ENCODE measurements at places on chromosomes 2 and 18.

GRCh38 chr18:74073957-74074667 lies 73.5 kb downstream of the FBXO15 start:
- no peak for DNase-seq

- DNase-seq, result no peak
Measured at GRCh38 chr2:85255813-85256594, 71.8 kb downstream of the TGOLN2 start.

DNA sequence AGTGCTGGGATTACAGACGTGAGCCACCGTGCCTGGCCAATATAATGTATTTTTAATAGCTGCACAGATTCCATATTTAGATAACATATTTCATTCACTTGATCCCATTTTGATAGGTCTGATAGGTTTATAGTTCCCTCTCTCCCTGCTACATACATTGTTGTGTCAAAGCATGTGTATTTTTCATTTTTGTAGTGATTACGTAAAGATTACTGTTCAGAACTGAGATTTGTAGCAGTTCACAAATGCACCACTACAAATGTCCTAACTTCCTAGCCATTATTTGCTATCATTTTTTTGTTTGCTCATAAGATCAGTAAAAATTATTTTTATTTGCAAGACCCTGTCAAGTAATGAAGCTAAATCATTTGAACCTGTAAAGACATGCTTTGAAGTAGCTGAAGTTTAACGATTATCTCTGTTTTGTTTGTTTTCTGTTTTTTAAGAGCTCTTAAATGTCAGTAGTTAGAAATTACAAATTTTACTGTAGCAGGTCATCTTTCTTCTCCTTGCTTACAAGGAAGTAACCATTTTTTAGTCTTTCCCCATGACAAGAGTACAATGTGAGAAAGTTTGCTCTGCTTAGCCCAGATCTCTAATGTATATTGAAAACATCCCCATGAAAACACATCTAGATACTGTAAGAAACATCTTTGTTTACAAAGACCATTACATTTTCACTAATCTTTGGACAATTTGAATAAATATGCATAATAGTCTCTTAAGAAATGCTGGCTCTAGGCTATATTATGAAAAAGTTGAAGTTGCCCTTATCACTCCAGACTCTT lies 54.1 kb downstream of the EML4 start:
- DNase-seq, result no peak

- DNase-seq, result no peak
Measured at GRCh38 chr18:44731530-44732237, 51.0 kb downstream of the SETBP1 start.

DNA sequence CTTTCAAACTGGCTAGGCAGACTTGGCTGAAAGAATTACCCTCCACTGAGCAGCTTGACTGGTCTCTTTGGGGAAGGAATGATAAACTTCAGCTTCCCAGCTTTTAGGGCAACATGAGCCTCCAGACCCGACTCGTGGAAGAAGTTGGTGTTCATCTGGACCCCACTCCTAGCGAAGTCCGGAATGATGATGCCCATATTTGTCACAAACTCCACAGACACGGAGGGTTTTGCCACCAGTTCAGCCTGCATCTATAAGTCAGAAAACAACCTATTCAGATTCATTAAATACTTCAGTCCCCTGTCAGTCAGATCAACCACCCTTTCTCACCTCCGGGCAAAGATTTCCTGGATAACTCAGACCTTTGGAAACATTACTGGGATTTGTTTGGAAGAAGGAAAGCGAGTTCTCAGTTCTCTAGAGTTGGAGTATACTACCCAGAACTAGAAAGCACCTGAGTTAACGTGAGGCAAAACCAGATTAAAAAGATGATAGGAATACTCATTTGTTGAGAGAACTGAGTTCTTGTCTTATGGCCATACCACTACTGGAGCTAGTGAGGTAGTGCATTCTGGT lies 21.0 kb downstream of the APOB start:
- DNase-seq, result no peak

- DNase-seq, result no peak
Measured at GRCh38 chr2:219252570-219252899, 508 bp upstream of the TUBA4B start.

- DNase-seq, result no peak
Measured at GRCh38 chr18:67290421-67290820, 226.1 kb downstream of the DSEL start.

DNA sequence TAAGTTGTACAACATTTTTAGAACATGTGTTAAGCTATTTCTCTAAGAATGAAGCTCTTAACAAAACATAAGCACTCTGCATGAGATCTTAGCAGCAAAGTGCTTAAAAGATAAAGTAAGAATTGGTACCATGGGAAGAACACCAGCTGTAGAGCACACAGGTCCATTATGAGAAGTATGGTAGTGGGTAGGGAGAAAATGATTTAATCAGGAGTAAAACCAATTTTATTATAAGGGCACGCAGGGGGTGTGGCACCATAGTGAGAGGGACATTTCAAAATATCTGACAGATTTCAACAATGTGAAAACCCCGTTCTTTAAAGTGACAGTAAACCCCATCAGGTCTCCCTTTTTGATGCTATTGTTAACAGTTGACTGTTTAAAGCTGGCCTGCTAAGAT lies 492.9 kb downstream of the ARHGAP15 start:
- DNase-seq, result no peak

GRCh38 chr2:181041661-181042060 lies 61.3 kb downstream of the UBE2E3 start:
- no peak for DNase-seq

DNA sequence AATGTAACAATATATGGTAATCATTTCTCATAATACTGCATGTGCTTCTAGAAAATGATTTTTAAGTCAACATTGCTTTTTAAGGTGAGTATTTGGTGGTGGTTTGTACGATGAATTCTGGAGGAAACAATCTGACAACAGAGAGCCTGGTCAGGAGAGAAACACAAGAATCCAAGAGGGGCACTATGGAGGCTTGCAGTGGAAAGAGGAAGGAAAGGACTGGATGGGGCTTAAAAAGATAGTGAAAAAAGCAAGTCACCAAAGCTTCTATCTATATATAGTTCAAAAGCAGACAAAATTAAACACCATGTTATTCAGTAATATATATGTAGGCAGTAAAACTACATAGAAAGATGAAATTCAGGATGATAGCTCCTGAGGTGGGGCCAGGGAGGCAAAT lies 109.4 kb upstream of the SERTAD2 start:
- DNase-seq, result no peak

DNA sequence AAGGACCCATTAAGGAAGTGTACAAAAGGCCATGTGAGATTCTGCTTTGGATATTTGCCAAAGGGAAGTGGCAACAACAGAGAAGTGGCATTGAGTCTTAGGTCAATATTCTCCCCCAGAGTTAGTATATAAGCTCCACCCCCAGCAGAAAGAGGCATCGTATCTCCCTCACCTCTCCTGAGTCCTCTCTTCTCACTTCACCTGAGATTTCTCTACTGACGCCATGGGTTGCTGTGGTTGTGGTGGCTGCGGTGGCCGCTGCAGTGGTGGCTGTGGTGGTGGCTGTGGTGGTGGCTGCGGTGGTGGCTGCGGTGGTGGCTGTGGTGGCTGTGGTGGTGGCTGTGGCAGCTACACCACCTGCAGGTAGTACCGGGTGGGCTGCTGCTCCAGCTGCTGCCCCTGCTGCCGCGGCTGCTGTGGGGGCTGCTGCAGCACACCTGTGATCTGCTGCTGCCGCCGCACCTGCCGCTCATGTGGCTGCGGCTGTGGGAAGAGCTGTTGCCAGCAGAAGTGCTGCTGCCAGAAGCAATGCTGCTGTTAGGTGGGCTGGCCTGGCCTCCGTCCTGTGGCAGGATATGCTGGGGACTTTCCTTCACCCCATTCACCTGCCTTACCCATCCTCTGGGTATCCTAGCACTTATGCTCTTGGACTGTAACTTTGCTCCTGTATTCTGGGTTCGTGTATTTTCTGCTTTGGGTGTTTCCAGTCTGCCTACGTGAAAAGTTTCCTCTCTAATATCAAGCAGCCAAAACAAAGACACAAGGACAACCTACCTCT lies 5.9 kb downstream of the SCYGR3 start:
- DNase-seq, result no peak

- no peak for DNase-seq
Measured at GRCh38 chr18:34740101-34740500, 30.0 kb downstream of the DTNA start.

GRCh38 chr2:223042704-223043118 lies 9.3 kb upstream of the KCNE4 start:
- no peak for DNase-seq

Measured in esophagus squamous epithelium (tissue), 5 donors.